ENCODE measurements at places on chromosomes 7 and 10. TPM values are rescaled to one million over a fixed set of nuclear protein-coding genes. Genes with fewer than 3 reads are reported as not detected.

APBB1IP gene
- polyA plus RNA-seq, result 0.04 TPM

NAMPT gene
- 27.6 TPM for polyA plus RNA-seq

FGL2 gene
- polyA plus RNA-seq, result 28.8 TPM

DNA sequence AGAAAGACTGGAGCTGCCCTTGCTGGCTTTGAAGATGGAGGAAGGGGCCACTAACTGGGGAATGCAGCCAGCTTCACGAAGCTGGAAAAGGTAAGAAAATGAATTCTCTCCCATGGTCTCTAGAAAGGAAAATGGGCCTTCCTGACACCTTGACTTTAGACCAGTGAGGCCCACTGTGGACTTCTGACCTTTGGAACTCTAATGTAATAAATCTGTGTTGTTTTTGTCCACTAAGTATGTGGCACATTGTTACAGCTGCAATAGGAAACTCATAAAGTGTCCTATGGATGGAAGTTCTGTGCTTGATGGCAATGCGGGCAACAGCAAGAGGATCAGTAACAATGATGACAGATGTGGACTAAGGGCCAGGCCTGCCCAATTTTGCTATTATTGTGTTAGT is 20.9 kb downstream of the DNAJB9 start:
- DNase-seq, result no peak

- DNase-seq, result no peak
These were observed 843 bp upstream of the PLPP4 start for GRCh38 chr10:120456143-120456625.

DNA sequence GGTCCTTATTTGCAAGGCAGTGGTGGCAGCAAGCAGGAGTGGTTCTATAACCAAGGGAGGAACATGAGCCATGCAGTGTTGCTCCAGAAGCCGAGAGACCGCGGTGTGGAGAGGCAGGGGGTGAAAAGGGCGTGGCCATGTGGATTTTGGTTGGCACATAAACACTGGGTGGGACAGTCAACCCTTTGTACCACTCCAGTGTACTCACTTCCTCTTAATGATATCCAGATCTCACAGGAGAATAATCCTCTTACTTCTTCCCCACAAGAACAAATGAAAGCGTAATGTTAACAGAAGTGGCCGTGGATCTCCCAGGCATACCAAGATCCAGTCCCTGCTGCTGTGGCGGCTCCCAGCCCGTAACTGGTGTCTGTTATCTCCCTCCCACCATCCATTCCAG is 42.4 kb downstream of the XRCC2 start:
- DNase-seq, result no peak

DNA sequence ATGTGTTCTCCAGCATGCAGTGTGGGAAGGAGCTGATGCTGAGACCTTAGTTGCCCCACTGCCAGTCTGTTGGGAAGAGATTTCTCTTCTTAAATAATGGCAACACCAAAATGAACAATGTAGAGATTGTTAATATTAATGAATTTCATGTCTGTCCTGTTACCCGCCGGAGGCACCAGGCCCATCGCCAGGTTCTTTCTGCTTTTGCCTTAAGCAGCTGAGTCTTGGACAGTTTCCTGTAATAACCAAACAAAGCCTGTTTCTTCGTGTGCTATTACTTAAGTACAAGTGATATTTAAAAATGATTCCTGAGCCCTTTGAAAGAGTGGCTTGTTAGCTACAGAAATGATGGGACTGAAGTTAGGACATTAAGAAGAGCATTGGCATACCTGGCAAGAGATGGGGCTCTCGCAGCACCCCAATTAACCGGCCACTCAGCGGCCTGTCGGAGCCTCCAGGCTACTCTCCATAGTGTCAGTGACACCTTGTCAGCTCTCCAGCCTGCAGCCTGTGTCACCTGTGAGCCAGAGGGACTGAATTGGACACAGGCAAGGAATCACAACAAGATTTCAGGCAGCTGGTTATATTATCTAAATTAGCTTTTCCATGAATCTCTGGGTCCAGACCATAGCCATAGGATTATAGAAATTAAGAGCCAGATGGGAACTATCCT is 142.0 kb downstream of the CELF2 start:
- no peak for DNase-seq

DNA sequence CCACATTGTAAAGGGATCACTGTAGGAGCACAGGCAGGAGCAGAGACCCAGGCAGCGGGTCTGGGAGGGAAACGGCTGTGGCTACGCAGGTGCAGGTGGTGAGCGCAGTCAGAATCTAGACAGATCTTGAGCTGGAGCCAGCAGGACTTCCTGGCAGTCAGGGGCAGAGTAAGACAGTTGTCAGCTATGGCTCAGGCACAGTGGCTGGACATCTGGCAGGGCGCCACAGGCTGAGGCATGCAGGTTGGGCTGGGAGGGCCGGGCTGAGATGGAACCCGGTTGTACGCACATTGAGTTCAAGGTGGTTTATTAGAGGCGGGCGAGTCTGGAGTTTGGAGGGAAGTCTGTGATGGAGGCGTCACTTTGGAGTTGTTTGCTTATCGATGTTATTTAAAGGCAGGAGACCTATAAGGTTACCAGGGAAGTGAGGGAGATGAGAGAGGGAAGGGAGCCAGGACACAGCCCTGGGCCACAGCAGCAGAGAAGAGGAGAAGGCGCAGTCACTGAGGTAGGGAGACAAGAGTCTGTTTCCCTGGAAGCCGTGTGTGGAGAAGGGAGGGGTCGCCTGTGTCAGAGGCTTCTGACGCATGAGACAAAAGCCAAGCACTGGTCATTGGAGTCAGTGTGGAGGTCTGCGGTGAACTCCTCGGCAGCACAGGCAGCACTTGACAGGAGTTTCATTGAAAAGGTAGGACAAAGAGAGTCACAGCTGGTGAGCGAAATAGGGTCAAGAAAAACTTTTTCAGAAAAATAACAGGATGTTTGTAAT is 73.8 kb downstream of the LANCL2 start:
- no peak for DNase-seq

DNA sequence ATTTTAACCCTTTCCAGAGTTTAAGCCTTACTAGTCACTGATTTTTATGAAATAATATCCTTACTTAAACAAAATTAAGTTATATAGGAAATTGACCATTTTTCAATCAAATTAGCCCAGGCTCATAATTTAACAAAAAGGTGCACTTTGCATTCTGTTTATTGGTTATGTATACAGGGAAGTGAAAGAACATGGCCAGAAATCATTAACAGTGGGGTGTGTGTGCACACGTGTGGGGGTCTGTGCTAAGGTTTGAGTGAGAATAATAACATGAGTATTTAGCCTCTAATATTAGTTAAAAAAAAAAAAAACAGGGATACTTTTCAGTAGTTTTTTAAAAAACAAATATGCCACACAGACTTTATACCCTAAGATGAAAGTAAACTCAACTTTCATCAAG is 510.5 kb upstream of the PFKP start:
- no peak for DNase-seq

DNA sequence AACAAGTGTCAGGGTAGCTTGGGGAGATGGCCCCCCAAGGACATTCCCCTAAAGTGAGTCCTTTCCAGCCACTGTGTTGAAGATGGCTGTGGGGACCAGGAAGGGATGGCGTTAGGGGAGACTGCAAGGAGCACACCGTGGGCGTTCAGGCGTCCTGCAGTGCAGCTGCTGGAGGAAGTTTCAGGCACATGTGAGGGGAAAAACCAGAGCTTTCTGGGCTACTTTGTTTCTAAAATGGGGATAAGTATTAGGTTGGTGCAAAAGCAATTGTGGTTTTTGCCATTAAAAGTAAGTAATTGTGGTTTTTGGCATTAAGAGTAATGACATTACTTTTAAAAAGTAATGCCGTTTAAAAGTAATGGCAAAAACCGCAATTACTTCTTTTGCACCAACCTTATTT is 14.3 kb downstream of the PRF1 start:
- no peak for DNase-seq

- DNase-seq, result no peak
These were observed 41.9 kb downstream of the PTPRE start for GRCh38 chr10:127948791-127949190.

GRCh38 chr7:32942415-32943251 is 14.6 kb upstream of the FKBP9 start:
- DNase-seq, result no peak

- no peak for DNase-seq
These were observed 67.3 kb downstream of the ST7 start for GRCh38 chr7:117020591-117020973.

DNA sequence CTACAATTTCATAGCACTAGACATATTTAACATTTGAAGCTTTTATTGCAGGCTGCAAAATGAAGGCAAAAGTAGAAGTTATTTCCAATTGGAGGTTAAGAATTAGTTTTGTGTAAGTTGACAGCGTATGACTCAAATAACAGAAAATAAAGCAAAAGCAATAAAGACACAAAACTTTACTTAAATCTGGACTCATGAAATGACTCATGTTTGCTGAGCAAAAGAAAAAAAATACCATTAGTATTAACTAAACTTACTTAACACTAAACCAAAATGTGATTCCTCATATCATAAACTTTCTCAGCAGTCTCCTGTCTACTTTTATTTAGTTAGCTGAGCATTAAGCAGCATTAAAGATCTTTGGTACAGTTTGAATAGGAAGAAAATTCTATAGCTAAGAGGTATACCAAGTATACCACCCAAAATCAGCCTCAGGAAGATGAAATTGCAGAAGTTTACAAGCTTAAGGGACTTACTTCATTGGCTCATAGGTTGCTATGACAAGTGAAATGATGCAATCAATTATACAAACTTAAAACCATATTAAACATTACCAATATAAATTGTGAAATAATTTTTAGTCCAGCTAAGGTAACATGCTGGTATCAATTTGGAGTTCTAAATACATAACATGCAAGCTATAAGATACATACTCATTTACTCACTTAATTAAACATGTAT is 1131.4 kb downstream of the XPNPEP1 start:
- no peak for DNase-seq

GRCh38 chr10:76651154-76651553 is 986.5 kb downstream of the KCNMA1 start:
- no peak for DNase-seq

GRCh38 chr10:22324413-22324812 is 3.5 kb downstream of the BMI1 start:
- DNase-seq, result no peak

DNA sequence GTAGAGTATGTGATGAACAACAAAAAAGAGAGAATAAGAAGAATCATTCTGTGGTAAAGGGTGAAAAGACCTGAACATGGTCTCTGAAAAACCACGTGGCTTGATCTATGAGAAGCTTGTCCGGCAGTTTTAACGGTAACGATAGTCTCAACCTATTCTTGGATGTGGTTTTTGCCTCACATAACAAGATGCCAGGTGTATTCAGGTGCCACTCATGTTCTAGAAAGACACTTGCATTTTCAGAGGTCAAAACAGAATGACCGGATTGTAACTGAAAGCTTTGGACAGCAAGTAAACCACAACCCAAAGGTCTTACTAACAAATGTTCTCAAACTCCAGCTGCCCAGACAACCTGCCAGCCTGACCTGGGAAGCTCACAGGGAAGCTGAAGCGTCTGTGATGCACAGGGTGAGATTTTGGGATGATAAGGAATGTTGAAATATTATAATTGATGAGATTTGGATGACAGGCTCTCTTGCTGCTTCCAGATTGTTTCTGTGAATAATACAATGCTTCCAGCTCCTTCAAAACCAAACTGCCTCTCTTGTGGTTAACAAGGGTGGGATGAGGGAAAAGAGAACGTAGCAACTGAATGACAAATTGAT is 137.4 kb upstream of the GRB10 start:
- DNase-seq, result no peak

GRCh38 chr7:87038993-87039690 is 20.3 kb downstream of the ELAPOR2 start:
- no peak for DNase-seq

GRCh38 chr10:7409045-7409731 is 1.6 kb downstream of the SFMBT2 start:
- no peak for DNase-seq

DNA sequence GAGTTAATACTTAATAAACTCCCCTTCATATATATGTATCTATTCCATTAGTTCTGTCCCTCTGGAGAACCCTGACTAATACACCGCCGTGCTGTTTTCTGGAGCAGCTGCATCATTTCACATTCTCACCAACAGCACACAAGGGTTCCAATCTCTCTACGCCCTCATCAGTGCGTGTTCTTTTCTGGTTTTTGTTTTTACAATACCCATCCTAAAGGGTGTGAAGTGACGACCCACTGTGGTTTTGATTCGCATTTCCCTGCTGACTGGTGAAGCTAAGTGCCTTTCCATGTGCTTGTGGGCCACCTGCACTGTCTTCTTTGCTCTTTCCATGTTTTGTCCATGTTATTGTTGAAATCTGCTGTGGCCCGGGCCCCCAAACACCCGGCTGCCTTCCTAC is 11.0 kb upstream of the INSIG1 start:
- no peak for DNase-seq

GRCh38 chr7:157432957-157433576 is 96.3 kb downstream of the DNAJB6 start:
- DNase-seq, result no peak

- no peak for DNase-seq
These were observed 87.1 kb downstream of the AASS start for GRCh38 chr7:122056977-122057376.

- no peak for DNase-seq
These were observed 212.8 kb downstream of the ANK3 start for GRCh38 chr10:60176925-60177324.

- DNase-seq, result no peak
These were observed 94.1 kb downstream of the SGMS1 start for GRCh38 chr10:50529660-50530059.

All from AG04450 (cell line).